Activated CD4-positive, alpha-beta memory T cell treated with anti-CD3 and anti-CD28 coated beads for 36 hours (primary cell): ENCODE measurements at places on chromosomes 1 and 21.

GRCh38 chr1:17992800-17993199 lies 114.8 kb upstream of the IGSF21 start:
- no peak for DNase-seq

- no peak for DNase-seq
Measured at GRCh38 chr1:224880593-224881307, 48.7 kb upstream of the DNAH14 start.

DNA sequence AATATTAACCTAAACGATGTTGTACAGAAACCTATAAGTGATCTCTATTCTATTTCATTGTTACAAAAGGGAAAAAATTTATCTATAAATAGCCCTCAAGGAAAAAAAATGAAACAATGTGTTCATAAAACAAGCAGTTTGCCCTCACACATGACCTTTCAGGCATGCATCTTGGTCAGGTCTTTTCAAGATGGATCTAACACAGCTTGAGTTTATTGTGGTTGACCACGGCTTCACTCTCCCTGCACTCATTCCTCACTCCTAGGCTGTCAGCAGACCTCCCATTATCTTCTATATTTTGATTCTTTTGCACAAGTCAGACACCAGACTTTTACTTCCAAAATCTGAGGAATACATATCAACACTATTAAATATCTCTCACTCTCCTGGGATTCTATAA lies 544.3 kb downstream of the KCNT2 start:
- DNase-seq: no peak

- peak; percentile 61 for DNase-seq
Measured at GRCh38 chr21:43733529-43734071, 14.7 kb downstream of the PDXK start.

DNA sequence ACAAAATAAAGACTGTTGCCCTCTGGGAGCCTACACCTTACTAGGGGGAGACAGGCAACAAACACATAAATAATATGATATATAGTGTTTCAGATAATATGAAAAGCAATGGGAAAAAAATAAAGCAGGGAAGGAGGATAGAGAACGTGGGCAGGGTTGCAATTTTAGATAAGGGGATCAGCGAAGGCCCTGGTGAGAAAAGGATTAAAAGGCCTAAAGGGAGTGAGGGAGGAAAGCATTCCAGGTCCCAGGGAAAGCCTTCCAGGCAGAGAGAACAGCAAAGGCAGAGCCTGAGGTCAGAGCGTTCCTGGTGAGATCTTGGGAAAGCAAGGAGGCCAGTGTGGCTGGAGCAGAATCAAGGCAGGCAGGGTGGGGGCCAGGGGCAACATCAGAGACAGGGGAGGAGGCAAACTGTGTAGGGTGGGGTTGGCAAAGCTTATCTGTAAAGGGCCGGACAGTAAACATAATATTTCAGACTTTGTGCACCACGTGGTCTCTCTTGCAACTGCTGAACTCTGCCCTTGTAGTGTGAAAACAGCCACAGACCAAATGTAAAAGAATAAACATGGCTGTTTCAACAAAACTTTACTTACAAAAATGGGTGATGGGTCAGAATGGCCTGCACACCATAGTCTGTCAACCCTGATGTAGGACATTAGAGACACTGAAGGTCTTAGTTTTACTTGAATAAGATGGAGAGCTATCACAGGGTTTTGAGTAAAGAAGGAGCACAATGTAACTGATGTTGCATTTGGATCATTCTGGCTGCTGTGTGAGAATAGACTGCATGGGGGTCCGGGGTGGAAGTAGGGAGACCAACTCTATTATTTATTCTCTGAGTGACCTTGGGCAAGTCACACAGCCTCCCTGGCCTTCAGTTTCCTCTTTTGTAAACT lies 13.3 kb upstream of the CPT2 start:
- DNase-seq: no peak

- no peak for DNase-seq
Measured at GRCh38 chr1:79197421-79197820, 190.9 kb upstream of the ADGRL4 start.

- no peak for DNase-seq
Measured at GRCh38 chr1:192630521-192631287, 5.2 kb upstream of the RGS13 start.

DNA sequence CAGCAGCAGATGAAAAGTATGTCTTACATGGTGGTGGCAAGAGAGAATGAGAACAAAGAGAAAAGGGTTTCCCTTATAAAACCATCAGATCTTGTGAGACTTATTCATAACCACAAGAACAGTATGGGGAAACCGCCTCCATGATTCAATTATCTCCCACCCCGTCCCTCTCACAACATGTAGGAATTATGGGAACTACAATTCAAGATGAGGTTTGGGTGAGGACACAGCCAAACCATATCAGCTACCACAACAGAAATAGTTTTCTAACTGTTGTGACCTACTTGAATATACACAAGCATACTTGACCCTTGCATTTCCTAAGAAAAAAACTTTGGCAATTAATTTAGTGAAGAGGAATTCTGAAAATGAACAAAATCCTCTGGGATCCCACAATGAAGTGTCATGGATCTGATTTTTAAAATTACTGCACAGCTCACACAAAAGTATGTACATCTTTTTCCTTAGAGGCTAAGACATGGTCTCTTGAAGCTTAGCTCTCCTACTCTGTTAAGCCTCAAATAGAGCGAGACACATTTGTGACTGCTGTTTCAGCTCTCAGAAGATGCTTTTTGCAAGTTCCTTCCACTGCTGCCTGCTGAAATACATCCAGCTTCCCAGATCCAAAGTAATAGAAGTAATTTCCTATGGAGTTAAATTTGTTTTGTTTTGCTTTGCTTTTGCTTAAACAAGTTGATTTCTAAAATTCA lies 265.8 kb downstream of the DPYD start:
- DNase-seq: no peak

- no peak for DNase-seq
Measured at GRCh38 chr1:53344921-53345838, 17.3 kb upstream of the LRP8 start.

DNA sequence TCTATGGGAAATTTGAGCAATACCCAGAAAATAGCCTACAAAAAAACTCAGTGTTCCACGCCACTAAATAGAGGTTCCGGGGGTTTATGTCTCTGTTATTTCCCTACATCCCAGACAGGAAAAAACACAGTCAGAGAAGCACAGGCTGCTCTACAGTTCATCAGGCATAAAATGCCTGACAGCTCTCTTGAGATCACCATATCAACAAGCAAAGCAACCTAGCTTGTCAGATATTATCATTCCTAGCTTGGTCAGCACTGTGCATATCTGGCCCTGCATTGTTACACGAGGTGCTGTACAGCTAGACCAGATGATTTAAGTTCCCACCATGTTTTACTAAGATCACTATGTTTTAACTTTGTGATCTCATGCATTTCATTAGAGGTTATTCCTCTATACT lies 172.6 kb downstream of the PTPRC start:
- DNase-seq: no peak
